Testis (tissue), 5 donors: ENCODE measurements at places on chromosomes 16 and 17.

GRCh38 chr17:32483451-32484019 is 3.3 kb upstream of the CDK5R1 start:
- peak; percentile 87 for DNase-seq

- DNase-seq = no peak
Measured at GRCh38 chr16:17339764-17340541, 130.8 kb downstream of the XYLT1 start.

GRCh38 chr16:31105677-31106213 is 2.4 kb upstream of the BCKDK start:
- peak; percentile 94 for DNase-seq

DNA sequence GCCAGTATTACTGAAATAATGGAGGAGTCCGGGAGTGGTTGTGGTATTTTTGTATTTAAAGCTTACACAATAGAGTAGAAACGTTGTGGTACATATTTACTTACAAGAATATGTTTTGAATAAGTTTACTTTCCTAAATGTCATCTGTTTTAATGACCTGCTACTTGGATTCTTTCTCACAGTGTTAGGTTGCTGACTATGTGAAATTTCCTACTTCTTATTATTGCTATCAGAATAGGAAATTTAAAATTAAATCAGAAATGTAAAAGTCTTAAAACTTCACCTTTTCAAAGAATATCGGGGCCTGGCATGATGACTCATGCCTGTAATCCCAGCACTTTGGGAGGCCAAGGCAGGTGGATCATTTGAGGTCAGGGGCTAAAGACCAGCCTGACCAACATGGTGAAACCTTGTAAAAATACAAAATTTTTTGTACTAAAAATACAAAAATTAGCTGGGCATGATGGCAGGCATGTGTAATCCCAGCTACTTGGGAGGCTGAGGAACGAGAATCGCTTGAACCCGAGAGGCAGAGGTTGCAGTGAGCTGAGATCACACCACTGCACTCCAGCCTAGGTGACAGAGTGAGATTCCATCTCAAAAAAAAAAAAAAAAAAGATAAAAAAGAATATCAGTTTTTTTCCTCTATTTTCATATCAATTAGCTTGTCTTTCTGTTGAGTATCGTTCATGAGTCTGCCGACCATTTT is 77.8 kb downstream of the VMP1 start:
- DNase-seq = no peak

DNA sequence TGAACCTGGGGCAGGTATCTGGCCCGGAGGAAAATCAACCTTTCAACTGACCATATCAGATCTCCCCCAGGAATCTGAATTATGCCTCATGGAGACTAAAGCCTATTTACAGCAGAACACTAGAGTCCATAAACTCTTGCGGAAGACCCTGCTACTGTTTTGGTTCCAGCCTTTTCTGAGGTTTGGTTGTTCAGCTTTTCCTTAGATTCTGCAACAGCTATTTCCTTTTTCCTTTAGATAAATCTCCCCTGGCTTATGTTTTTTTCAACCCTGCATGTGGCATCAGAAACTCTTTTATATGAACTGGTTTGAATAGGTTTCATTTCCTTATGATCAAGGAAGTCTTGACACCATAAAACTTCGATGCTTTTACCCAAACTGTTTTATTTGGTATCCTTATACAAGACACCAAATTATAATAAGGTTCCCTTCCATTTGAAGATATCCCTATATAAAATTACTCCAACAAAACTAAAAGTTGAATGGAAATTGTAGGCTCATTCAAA is 13.1 kb downstream of the SPOP start:
- no peak for DNase-seq

DNA sequence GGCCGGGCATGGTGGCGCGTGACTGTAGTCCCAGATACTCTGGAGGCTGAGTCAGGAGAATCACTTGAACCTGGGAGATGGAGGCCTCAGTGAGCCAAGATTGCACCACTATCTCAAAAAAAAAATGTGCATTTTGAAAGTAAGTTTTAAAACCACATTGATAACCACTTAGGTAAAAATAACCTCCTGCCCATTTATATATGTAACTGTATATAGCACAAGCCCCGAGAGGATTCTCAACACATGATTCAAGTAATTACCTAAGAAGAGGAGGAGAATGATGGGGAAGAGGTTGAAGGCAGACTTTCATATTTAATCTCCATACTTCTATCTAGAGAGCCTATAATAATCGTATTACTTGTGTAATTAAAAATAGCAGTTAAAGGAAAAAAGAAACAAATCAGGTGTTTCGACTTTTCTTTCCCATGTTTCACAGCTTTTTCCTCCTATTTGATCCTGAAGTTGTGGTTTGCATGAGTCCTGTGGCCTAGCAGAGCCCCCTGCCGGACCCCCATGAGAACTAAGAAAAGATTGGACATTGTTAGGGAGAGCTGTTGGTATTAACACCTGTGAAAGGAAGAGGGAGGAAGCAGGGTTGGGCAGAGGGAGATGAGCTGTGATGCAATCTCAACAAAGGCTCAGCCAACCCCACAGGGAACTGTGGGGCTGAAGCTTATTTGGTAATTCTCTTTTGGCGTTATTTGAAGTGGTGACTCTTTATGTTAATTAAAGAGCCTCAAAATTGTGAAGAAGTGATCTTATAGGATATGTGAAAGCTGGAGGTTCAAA is 22.1 kb downstream of the PMFBP1 start:
- no peak for DNase-seq

DNA sequence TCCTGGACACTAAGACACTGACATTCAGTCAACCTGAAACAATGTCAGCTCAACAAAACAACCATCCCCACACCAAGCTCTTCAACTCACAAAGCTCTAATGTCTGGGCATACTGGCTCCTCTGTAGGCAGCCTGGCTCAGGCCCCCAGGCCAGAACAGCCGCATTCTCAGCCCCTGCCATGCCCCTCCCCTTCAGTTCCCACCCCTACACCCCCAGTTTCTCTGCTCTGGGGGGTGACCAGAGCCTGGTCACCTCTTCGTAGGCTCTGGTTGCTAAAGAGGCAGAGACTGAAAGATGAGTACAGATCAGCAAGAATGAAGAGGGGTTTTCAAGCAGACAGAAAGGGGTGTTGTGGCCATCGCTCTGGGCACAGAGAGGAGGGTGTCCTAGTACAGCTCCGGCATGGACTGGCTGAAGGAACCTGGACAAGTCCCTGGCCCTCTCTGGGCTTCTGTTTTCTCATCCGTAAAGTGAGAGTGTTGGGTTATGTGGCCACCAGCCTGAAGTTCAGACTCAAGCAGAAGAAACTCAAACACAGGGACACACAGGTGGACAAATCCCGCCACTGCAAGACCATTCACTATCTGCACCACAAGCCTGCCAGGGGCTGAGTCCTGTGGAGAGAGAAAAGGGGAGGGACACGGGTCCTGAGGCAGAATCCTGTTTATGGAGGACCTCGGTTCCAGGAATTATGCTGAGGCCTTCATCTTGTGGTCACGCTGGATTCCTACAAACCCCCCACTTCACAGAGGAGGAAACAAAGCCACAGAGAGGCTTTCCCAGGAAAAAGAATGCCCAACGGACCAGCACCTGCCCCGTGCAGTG is 987 bp upstream of the SLC4A1 start:
- DNase-seq = no peak

GRCh38 chr17:80095038-80095843 is 6.1 kb upstream of the GAA start:
- no peak for DNase-seq

DNA sequence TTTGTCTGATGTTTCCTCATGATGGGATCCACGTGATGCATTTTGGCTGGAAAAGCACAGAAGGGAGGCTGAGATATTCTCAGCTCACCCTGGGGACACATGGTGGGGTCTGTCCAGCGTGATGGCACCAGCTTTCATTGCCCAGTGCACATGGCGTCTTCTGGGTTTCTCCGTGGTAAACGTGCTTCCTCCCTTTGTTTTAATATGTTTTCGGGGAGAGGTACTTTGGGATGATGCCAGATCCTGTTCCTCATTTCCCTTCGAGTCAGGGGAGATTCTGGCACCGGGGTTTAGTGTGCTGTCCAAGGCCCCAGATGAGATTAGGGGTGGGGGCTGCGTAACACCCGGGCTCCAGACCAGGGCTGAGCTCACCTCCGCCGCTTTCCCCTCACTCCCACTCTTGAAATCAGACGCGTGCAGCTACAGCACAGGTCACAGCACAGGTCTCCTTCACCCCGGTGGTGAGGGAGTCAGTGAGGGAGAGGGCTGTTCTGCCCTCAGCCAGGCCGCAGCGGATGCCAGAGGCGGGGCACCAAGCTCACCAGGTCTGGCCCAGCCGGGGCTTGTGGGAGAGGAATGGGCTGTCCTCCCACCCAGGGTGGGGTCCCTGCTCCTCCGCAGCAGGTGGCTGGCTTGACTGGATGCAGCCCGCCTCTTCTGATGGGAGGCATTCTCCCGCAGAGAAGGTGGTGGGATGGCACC is 33.9 kb downstream of the COX4I1 start:
- DNase-seq = no peak

GRCh38 chr16:81210807-81211206 is 27.7 kb upstream of the BCO1 start:
- DNase-seq = no peak

GRCh38 chr16:89925596-89926079 is 2.5 kb downstream of the TUBB3 start:
- no peak for DNase-seq

DNA sequence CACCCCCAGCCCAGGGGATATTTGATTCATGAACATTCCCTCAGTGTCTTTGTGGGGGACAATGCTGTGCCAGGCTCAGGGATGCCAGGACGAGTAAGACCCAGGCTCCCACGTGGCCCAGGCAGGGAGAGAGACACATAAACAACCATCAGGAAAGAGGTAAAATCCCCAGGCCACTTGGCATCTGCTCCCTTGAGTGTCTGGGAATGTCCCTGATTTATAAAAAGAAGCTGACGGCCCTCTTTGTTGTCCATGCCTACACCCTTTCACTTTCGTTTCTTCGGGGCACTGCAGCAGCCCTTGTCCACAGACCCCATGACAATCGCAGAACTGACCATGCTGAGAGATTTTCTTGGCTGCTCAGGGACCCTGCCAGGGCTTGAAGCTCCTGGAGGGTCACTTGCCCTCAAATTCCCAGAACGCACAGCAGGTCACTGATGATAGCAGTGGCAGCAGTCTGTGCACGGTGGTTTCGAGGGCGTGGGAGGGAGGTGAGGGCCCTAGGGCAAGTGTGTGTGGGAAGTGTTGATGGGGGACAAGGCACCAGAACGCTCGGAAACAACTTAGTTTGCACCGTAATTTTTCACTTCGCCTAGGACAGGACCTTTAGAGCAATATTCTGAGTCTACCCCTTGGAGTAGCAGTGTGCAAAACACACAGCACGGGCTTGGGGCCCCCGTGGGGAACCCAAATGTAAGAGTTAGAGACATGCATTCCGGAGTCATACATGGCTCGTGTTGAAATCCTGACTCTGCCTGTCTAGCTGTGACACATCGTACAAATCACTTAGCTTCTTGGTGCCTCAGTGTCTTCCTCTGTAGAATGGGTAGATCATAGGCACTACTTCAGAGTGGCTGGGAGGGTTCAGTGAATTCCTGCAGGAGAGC is 4.7 kb downstream of the NOD2 start:
- peak; percentile 49 for DNase-seq

DNA sequence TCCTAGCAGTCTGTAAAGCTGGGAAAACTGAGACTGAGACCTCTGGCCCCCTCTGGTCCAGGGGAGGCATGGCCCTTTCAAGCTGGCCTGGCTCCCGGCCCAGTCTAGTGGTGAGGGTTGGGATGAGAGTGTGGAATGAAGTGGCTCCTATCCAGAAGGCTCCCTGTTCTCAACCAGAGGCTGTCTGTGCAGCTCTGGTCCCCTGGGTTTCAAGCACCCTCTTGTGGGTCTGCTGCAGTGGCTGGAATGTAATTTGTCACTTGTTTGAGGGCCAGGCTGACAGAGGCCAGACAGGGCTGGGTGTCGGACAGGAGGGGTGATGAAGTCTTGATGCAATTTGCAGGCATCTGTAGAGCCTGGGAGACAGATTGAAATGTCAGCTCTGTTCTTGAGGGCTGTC is 22.1 kb upstream of the PHF12 start:
- no peak for DNase-seq

GRCh38 chr16:12010388-12011251 is 34.1 kb downstream of the SNX29 start:
- no peak for DNase-seq

- DNase-seq = no peak
Measured at GRCh38 chr16:10465821-10466220, 80.0 kb downstream of the ATF7IP2 start.

- DNase-seq = peak; percentile 38
Measured at GRCh38 chr16:3716831-3717234, 491 bp downstream of the TRAP1 start.

GRCh38 chr16:3458852-3459361 is 15.4 kb downstream of the NAA60 start:
- DNase-seq = no peak

DNA sequence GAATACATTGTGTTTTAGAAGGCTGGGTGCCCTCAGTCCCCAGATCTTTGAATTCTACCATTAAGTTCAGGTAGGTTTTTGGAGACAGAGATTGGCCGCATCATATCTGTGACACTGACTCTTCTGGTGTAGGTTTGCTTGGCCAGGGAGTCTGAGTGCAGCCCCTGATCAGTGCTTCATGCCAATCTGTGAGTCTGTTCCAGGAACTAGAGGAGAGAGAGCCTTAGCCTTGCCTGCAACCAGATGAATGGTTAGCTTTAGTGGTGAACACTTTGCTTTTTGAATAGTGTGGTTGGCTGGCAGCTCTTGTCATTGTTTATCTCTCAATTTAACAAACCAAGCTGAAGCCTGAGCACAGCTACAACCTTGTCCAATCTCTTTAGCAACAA is 87.8 kb downstream of the PLXDC1 start:
- DNase-seq = no peak

DNA sequence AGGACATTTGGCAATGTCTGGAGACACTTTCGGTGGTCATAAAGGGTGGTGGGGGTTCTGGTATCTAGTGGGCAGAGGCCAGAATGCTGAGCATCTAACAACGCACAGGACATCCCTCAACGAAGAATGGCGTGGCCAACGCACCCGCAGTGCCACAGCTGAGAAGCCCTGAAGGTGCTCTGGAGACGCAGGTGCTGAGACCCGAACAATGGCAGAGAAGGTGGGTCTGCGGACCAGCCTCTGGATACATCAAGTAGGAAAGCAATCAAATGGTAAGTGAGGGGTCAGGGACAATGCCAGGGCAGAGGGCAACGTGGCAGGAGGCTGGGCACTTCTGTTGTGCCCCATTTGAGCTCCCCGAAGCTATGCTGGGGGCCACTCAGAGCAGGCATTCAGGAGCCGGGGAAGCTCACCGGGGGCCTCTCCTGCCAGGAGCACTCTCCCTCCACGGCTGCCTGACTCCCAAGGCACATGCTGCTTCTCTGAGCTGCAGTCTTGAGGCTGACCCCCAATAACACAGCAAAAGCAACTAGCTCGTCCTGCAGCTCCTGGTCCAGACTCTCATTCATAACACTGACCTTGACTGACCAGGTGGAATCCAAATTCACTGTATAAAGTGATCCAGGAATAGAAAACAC is 26.0 kb downstream of the SPHK1 start:
- DNase-seq = no peak

DNA sequence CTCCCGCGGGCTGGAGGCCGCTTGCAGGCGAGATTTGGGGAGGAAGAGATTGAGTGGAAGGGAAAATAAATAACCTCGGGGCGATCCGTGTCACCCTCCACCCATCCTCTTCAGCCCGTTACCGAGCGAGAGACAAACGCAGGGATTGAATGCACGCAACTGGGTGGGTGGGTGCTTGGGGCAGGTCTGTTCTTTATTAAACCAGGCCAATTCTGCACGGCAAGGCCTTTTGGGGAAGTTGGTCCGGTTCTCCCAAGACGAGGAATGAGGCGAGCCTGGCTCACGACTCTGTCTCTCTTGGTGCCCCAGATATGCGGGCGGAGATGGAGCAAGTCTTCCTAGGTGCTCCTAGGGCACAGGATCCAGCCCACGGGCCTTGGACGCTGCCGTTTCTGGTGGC is 396 bp upstream of the HOXB7 start:
- no peak for DNase-seq
